ENCODE measurements at places on chromosomes 6 and 20. TPM values are rescaled to one million over a fixed set of nuclear protein-coding genes. Genes with fewer than 3 reads are reported as not detected.

Gene MAS1
- not detected for total RNA-seq

GRCh38 chr6:107144666-107145065 lies 29.4 kb upstream of the BEND3 start:
- no peaks in the 10 kb centered on the region for H3K36me3 ChIP-seq
- DNase-seq = no peak
- no peaks in the 10 kb centered on the region for H3K27me3 ChIP-seq
- no peak overlapping the region for H3K4me3 ChIP-seq

GRCh38 chr6:109344226-109344625 lies 38.0 kb downstream of the CD164 start:
- H3K36me3 ChIP-seq = no peaks in the 10 kb centered on the region
- H3K27ac ChIP-seq = no peak overlapping the region
- peaks cover 4% of the 10 kb centered on the region for H3K4me1 ChIP-seq

GRCh38 chr6:34338811-34339210 lies 53.7 kb downstream of the NUDT3 start:
- peaks cover 5% of the 10 kb centered on the region for H3K4me1 ChIP-seq
- no peak for DNase-seq
- no peak overlapping the region for H3K4me3 ChIP-seq

Gene MCCD1
- not detected for total RNA-seq

Gene ZNF391
- 4.2 TPM for total RNA-seq

DNA sequence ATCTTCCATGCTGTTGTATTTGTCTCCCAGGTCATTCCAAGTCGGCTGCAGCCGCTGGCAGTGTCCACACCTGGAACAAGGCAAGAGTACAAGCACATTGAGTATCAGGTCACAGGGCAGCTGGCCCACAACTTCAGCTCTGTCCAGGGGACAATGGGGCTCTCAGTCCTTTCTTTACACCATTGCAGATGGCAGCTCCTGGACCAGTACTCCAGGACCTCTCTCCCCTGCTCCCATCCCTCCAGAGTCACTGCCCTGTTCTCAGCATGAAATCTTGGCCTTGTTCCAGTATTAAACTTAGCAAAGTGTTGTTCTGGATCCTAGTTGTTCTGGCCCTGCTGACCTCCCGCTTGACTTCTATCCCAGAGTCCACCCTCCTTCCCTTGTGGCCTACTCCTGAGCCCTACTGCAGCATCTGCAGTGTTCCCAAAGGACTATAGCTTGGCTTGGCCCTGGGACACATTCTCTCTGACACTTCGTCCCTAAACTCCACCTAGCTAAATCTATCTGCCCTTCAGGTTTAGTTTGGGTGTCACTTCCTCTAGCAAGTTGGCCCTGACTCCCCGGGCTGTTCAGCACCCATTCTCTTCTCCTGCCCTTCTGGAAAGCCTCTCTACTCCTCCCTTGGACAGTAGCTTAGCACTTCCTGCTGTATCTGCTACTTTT lies 5.8 kb downstream of the TXNDC5 start:
- peaks cover 11% of the 10 kb centered on the region for H3K4me1 ChIP-seq
- H3K4me3 ChIP-seq = no peak overlapping the region
- no peak overlapping the region for H3K27ac ChIP-seq
- DNase-seq = no peak

Gene WFDC12
- total RNA-seq = 0.85 TPM

Gene FAM210B
- 27.3 TPM for total RNA-seq

DNA sequence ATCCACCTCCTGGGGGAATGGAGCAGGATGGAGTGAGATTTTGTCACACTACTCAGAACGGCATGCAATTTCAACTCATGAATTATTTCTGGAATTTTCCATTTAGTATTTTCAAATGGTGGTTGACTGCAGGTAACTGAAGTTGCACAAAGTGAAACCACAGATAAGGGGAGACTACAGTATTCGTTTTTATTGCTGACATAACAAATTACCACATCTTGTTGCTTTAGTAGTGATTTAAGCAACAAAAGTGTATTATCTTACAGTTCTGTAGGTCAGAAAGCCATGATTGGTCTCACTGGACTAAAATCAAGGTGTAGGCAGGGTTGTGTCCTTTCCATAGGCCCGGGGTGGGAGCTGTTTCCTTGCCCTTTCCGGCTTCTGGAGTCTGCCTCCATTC lies 133.4 kb upstream of the B3GAT2 start:
- H3K36me3 ChIP-seq = no peaks in the 10 kb centered on the region
- H3K4me3 ChIP-seq = no peak overlapping the region
- no peaks in the 10 kb centered on the region for H3K4me1 ChIP-seq
- no peak for DNase-seq
- no peaks in the 10 kb centered on the region for H3K27me3 ChIP-seq

DNA sequence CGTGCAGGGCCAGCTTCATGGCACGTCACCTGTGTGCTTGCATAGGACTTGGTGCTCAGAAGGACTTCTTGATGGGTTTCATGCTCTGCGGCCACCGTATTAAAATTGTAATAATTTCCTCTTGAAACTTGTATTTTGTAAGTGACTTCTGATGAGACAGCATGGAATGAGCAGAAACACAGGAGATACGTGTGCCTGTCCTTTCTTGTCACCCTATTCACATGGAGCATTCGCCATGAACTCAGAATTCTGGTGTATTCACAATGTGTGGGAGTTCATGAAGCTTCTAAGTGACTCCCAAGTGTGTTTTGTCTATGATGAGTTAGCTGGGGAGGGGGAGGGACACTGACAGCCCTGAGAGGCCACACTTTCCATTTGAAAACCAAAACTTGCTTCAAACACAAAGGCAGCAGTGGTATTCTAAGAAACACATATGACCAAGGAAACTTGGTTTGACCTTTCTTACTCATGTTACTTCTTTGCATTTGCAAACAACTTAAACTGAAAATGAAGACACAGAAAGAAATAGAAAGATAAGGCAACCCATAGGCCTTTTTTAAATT lies 92.1 kb upstream of the NEDD9 start:
- no peak for DNase-seq
- no peaks in the 10 kb centered on the region for H3K27me3 ChIP-seq
- peak overlapping the region; percentile 55 for H3K27ac ChIP-seq
- no peak overlapping the region for H3K4me3 ChIP-seq
- H3K36me3 ChIP-seq = peaks cover 4% of the 10 kb centered on the region
- H3K4me1 ChIP-seq = no peaks in the 10 kb centered on the region

DNA sequence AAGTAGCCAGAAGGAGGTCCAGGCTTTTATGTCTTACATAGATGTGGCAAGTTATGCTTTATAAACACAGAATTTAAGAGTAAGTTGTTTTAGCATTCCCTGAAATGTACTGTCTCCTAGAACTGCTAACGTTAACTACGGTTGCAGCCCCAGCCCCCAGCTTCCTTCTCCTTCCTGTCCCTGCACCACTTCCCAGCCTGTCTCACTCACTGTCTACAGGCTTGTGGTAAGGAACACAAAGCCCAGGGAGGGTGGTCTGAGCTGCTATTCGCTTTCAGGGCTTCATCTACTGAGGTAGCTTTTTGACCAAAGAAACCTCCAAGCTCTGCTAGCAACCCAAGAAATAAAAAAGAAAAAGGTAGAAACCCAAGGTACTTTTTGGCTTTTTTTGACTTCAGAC lies 35.9 kb downstream of the PCSK2 start:
- H3K36me3 ChIP-seq = no peaks in the 10 kb centered on the region
- no peak for DNase-seq
- no peak overlapping the region for H3K27ac ChIP-seq
- H3K4me1 ChIP-seq = no peaks in the 10 kb centered on the region
- no peaks in the 10 kb centered on the region for H3K27me3 ChIP-seq

DNA sequence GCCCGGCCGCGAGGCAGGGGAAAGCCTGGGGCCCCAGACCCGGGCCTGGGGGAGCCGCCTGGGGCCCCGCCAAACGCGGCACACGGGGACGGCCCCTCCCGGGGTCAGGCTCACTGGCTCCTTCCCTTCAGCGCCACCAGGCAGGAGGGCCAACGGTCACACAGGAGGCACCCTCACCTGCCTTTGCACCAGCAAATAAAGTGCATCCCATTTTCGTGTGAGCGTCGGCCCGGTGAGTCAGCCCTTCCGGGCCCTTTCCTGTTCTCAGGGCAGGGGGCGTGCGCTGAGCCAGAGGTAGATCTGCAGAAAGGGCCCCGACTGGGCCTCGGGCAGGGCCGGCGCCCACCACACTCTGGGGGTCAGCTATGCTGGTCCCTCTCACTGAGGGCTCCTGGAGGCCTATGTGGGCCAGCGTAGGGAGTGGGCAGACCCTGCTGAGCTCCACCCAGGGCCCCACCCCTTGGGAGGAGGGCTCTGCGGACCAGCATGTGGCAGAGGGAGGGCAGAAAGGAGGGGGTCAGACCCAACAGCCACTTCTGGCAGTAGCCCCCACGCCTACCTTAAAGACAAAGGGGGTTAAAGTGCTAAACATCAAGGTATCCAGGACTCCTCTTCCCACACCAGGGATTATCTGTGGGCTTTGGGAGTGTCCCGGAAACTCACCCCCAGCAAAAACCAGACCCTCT lies 931 bp upstream of the UCKL1 start:
- peak overlapping the region; percentile 17 for H3K27ac ChIP-seq
- H3K4me1 ChIP-seq = peaks cover 6% of the 10 kb centered on the region
- no peak overlapping the region for H3K4me3 ChIP-seq
- peaks cover 2% of the 10 kb centered on the region for H3K36me3 ChIP-seq
- DNase-seq = peak; percentile 60

Gene LRP11
- 34.3 TPM for total RNA-seq

DNA sequence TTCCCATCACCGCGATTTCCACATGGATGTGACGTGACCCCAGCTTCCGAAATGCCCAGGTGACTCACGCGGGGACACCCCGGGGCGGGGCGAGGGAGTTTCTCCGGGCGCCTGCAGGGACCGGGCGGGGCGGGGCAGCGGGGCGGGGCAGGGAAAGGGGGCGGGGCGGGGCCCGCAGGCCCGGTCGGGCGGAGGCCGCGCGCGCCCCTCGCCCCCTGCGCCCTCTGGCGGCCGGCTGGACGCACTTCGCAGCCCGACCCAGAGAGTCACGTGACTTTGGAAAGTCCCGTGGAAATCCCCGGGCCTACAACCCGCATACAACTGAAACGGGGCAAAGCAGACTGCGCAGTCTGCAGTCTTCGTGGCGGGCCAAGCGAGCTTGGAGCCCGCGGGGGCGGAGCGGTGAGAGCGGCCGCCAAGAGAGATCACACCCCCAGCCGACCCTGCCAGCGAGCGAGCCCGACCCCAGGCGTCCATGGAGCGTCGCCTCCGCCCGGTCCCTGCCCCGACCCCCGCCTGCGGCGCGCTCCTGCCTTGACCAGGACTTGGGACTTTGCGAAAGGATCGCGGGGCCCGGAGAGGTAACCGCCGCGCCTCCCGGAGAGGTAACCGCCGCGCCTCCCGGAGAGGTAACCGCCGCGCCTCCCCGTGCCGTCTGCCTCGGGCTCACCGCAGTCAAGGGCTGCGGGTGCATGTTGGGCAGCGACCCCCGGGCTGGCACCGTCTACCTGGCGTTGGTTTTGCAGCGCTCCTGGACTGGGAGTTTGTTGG lies at the start of gene TNFAIP3:
TNFAIP3 (plus strand) TSS at position 346 of the 771 bp plus-strand sequence. CDS start 3,969 bp downstream, outside the sequence.
- H3K36me3 ChIP-seq = no peaks in the 10 kb centered on the region
- H3K4me3 ChIP-seq = peak within 1 kb of the TSS; percentile 63
- H3K4me1 ChIP-seq = peaks cover 3% of the 10 kb centered on the region
- DNase-seq = peak; percentile 96
- peak within 1 kb of the TSS; percentile 79 for H3K27ac ChIP-seq

Gene WDR46
- 48.0 TPM for total RNA-seq

Gene EMILIN3
- total RNA-seq = 1.7 TPM

Gene C20orf144
- total RNA-seq = 0.31 TPM

Gene PGC
- total RNA-seq = 586 TPM

Gene HLA-DRB5
- 6.4 TPM for total RNA-seq

DNA sequence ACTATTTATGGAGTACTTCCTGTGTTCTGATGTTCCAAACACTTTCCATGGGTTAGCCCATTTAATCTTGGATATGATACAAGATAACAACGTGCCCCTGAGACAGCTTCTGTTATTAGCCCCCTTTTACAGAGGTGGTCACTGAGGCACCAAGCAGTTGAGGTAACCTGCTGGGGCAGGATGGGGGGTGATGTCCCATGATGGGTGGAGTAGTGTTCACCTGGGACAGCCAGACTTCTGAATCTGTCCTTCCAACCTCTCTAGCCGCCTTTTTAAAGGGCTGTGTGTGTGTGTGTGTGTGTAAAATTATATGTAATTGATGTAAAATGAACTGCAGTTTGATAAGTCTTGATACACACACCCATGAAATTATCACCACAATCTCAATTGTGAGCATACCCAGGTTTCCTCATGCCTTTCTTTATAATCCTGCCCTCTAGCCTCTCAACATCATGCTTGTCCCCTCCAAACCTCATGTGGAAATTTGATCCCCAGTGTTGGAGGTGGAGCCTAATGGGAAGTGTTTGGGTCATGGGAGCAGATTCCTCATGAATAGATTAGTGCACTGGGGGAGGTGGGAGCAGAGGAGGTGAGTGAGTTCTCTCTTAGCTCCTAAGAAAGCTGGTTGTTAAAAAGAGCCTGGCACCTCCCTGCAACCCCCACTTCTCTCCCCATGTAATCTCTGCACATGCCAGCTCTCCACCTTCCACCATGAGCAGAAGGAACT lies 39.2 kb downstream of the PLAGL2 start:
- no peaks in the 10 kb centered on the region for H3K27me3 ChIP-seq
- H3K4me3 ChIP-seq = no peak overlapping the region
- H3K4me1 ChIP-seq = no peaks in the 10 kb centered on the region
- DNase-seq = peak; percentile 44

DNA sequence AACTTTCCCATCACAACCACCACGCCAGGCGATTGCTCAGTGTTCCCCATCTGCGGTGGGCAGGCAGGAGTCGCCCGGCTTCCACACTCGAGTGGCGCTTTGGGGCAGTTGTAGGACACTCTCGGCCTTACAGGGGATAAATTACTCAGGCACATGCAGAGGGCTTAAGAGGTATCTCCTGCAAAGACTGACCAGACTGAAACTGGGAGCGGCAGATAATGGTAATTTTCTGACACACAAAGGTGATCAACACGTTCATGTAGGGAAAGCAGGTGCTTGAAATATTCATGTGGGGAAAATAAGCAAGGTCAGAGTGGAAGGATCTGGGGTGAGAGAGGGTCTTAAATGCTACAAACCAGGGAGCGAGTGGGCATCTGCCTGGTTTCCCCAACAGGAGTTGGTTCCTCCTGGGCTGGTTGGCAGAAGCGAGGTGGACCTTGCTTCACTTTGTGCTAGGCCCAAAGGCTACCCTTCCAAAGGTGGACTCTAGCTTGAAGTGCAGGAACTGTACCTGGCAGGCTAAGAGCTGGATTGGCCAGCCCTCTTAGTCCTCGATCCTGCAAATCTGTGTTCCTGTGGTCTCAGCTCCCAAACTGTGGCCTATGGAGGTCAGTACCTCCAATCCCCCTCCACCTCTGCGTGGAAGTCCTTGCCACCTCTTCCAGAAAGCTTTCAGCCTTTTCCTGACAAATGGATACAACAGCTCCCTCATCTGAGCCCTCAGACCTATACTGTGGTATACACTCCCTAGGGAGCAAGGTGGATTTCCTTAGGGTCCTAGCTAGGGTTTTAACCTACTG lies 16.7 kb downstream of the PLAGL2 start:
- no peaks in the 10 kb centered on the region for H3K36me3 ChIP-seq
- H3K27ac ChIP-seq = peak overlapping the region; percentile 81
- DNase-seq = no peak
- H3K4me1 ChIP-seq = peaks cover 28% of the 10 kb centered on the region
- H3K27me3 ChIP-seq = no peaks in the 10 kb centered on the region
